ENCODE measurements at places on chromosomes 16 and 17.

DNA sequence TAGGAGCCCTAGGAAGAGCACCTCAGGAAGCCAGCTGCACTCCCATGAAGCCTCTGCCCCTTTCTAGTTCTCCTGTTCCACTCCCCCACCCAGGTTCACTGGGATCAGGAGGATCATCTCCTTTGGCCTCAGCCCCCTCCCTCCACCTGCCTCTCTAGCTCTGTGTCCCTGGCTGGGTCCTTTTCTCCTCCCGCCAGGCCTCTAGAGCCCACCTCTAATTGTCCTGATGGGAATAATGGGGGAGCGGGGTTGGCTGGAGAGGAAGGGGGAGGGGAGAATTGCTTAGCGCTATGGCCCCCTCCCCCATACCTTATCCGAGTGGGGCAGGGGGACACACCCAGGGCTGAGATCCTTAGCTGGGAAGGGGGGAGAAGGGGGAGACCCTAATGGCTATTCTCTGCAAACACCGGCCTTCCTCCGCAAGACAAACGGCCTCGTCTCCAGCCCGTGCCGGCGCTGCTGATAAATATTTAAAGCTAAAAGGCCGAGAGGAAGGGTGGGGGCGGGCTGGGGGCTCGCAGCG lies 997 bp downstream of the HOXB7 start:
- DNase-seq, result no peak

DNA sequence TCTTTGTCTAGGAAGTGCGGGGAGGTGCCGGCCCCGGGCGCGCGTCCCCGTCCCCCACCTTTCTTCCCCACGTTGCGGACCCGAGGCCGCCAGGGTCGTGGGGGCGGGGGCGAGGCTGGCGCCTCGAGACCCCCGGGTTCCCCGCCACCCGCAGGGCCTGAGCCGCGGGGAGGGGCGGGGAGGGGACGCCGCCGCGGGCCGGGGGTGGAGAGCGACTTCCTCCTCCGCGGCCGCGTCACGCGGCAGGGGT lies 1.8 kb upstream of the ACTG1 start:
- DNase-seq, result no peak

- DNase-seq, result no peak
These were observed 128.0 kb upstream of the C17orf78 start for GRCh38 chr17:37247825-37248224.

DNA sequence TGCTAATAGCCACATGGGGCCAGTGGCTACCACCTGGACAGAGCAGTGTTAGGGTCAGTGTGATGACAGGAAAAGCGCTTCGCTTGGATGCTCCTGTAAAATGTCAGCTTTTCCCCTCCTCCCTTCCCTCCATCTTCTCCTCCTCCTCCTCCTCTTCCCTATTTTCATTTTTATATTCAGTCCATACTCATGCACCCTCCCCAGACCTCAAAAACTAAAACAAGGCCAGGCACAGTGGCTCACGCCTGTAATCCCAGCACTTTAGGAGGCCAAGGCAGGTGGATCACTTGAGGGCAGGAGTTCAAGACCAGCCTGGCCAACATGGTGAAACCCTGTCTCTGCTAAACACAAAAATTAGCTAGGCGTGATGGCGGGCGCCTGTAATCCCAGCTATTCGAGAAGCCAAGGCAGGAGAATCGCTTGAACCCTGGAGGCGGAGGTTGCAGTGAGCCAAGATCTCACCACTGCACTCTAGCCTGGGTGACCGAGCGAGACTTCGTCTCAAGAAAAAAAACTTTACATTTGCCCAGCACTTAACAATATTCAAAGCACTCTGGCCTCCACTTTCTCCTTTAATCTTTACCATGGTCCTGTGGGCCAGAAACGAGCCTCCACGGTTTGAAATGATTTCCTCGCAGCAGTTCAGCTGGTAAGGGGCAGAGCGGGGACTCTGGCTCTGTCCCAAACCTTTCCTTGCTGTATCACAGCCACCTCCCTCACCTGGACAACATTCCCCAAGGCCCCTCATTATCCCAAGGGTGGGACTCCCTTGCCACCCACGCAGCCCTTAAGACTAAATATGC lies 21.8 kb downstream of the ANKRD40 start:
- no peak for DNase-seq

GRCh38 chr17:4503283-4504025 lies 4.8 kb downstream of the SPNS2 start:
- no peak for DNase-seq

GRCh38 chr17:80443498-80443897 lies 28.5 kb downstream of the ENDOV start:
- DNase-seq, result no peak

DNA sequence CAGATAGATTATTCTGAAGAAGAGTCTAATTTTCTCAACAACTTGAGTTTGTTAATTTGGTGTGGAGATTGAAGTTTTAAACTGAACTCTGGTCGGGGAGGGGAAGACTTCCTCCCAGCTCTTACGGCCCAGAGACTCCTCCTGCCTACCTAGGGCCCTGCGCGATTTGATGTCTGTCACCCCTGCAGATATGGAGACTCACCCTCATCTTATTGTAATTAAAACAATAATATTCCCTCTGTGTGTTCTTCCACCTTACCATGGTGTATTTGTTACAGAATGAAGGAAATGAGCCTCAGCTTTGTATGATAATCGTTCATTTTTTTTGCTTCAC lies 184.4 kb upstream of the CACNG5 start:
- DNase-seq, result no peak

- DNase-seq, result no peak
These were observed 4.0 kb upstream of the FASN start for GRCh38 chr17:82101767-82102679.

GRCh38 chr17:34598161-34598776 lies 18.9 kb downstream of the TMEM132E start:
- no peak for DNase-seq

GRCh38 chr16:80938004-80938878 lies 68.4 kb downstream of the CMC2 start:
- DNase-seq, result no peak

DNA sequence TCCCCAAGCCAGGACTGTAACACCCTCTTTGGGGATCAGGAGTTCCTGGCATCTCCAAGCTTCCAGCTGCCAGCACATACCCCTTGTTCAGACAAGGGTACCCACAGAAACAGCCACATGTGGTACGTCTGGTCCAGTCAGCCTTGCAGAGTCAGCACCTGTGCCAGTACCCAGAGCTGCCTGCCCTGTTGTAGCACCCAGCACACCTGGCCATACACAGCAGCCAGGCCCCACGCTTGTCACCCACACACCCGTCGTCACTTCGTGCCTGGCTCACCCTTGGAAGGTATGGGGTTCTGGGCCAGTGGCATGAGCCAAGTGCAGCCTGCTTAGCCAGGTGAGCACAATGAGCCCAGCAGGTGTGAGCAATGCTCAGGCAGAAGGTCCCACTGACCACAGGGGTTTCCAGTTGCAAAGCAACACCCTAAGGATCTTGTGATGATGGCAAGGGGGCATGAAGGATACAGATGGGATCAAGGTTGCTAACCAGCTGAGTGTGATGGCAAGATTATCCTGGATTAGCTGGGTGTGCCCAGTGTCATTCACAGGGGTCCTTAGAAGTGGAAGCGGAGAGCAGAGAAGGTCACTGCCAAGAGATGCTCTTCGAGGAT lies 202.3 kb downstream of the CPPED1 start:
- no peak for DNase-seq

DNA sequence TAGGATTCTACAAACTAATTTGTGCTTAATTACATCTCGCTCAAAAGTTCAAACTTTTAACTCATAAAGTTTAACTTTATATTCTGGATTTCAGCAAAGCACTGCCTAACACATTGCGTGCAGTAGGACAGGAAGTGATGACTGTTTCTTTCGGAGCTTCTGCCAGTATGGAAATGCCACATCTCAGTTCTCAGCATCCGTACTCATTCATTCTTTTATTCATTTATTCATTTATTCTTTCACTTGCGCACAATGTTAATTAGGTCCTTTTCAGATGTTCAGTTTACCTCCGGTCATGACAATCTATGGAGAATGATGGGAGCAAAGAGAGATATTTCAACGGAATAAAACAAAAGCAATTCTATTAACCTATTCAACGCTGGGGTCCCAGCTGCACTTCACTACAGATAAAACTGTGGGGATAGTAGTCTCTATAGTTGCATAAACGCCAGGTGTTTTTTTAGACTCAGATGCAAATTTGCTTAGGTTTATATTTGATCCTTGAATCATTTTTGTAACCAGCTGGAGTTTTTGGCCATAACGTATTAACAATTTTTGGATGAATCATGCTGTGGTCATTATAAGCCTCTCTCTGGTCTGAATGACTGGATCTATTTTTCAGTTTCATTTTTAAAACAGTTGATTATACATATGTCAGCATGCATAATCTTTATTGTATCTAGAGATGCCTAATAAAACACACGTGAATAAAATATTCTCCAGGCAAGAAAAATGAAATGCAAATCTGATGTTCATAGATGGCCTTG lies 143.9 kb downstream of the KCNJ2 start:
- DNase-seq, result no peak

GRCh38 chr17:19574956-19575355 lies 41.3 kb downstream of the SLC47A1 start:
- no peak for DNase-seq

- no peak for DNase-seq
These were observed 27.5 kb upstream of the HLF start for GRCh38 chr17:55237268-55237667.

GRCh38 chr17:71441098-71441497 lies 679.7 kb upstream of the SOX9 start:
- DNase-seq, result no peak

DNA sequence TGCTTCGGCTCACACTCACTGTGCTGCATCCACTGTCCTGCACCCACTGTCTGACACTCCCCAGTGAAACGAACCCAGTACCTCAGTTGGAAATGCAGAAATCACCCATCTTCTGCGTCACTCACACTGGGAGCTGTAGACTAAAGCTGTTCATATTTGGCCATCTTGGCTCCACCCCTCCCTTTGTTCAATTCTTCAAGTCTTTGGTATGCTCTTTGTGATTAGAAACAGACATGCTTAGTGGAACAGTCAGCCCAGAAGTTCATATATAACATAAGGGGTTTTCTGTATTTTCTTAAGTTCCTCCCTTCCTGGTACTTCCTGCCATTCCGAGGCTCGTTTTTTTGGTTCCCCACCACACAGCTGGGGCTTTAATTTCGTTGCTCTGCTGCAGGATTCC lies 398.5 kb upstream of the DYNLRB2 start:
- DNase-seq, result no peak

DNA sequence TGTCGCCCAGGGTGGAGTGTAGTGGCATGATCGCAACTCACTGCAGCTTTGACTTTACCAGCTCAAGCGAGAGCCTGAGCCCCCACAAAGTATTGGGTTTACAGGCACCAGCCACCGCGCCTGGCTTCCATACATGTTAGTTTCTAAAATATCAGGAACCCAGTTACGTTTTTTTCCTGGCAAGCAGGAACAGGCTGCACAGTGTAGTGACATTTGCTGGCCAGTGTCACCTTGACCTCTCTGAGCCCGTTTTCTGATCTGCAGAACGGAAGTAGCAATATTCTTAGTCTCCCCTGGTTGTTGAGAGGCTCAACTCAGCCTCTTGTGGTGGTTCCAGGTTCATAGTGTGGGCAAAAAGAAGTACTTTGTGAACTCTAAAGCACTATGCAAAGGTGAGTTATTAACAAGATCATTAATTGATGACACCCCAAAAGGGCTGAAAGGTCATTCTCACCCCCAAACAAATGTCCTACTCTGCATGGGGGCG lies 15.6 kb downstream of the IGF2BP1 start:
- no peak for DNase-seq

GRCh38 chr17:73538445-73538844 lies 105.8 kb downstream of the SDK2 start:
- DNase-seq, result no peak

GRCh38 chr17:17125136-17126084 lies 80.7 kb downstream of the PLD6 start:
- DNase-seq, result no peak

DNA sequence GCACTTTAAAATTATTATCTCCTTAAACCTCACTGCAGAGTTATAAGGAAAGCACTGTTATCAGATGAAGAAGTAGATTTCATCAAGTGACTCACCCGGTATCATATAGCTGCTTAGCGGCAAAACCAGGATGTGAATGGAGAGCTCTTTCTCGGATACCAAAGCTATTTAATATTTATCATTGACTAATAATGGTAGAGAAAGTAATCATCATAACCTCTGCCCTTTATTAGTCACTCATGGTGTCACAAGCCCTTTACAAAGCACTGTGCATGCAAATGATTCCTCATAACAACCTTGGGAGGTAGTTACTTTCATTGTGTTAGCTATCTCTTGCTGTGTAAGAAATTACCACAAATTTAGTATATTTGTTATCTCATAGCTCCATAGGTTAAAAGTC lies 592.9 kb downstream of the MAF start:
- DNase-seq, result no peak

DNA sequence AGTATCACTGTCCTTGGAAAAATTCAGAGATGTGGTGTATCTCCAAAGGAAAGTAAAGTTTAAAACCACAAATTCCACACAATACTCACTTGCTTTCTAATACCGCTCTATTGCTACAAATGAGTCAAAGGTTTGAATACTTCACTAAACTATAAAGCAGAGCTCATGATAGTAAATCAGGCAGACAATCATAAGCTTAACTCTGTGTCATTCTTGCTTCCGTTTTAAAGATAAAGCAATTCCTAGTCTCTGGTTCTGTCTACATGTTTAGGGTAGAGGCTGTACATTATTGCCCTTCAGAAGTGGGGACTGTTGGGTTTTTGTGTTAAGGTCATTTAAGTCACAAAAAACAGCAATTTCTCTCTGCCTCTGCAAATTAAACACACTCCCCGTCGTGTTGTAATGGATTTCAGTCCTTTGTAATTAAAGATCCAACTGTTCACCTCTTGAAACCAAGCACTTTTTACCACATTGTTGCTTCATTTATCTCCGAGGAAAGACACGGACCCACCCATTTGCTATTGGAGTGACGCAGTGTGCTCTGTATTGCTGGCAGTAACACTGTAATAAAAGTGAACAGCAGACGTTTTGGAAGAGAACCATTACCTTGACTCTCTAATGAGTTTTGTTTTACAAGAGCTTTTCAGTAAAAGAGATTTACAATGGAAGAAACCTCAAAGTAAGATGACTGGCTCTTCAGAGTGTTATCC lies 83.1 kb upstream of the CNTNAP4 start:
- DNase-seq, result no peak

DNA sequence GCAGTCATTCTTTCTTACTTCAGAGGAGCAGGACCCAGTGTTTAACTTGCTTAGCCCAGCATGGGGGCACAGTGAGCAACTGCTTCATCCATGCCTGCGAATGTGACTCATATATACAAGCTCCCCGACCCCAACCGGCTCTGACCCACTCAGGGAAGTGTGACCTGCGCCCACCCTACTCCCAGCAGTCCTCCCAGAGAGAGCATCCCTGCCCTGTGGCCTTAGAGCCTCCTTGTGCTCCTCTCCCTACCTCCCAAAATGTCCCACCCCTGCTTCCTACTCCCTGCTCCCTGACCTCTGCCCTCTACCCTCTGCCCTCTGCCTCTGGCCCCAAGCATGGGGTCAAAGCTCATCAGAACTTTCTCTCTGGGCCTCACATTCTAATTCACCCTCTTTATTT lies 46.9 kb upstream of the DLX4 start:
- no peak for DNase-seq

GRCh38 chr16:72287649-72288048 lies 115.7 kb upstream of the PMFBP1 start:
- no peak for DNase-seq

Measured in T-helper 1 cell (primary cell).